ENCODE measurements at places on chromosomes 16 and 17.

DNA sequence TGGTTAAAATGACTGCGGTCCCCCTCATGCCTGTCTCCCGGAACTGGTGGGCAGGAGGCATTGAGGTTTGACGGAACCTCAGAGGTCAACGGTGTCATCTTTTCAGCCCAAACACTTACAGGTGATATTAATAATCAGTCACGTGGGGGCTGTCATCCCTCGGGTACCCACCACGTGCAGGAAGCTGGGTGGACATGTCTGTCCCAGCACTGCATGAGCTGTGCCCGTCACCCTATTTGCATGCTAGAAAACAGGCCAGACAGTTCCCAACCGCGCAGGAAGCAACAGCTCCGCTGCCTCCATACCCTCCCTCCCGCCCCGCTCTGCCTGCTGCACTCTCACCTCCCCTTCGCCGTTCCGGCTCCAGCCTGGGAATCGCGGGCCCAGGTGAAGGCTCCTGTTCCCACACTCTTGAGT is 1.4 kb downstream of the SYNGR3 start:
- DNase-seq = no peak

- DNase-seq = no peak
Measured at GRCh38 chr17:50264263-50265113, 9.8 kb upstream of the TMEM92 start.

GRCh38 chr16:76311260-76311659 is 34.1 kb downstream of the CNTNAP4 start:
- DNase-seq = no peak

DNA sequence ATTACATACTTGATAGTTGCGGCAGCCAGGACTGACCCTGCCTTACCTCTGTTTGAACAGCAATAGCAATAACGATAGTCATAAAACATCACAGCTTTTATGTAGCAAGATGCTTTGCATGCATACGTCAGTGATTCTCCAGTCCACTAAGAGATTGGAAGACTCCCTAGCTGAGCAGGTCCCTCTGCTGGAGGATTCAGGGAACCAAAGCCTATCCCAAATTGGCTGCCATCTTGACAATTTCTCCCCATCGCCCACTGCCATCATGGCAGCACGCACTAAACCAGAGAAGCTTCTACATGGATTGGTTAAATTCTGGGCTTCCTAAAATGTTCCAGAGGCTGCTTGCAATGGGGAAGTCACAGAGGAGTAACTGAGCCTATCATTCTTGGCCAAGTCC is 360.6 kb upstream of the XYLT1 start:
- DNase-seq = no peak

DNA sequence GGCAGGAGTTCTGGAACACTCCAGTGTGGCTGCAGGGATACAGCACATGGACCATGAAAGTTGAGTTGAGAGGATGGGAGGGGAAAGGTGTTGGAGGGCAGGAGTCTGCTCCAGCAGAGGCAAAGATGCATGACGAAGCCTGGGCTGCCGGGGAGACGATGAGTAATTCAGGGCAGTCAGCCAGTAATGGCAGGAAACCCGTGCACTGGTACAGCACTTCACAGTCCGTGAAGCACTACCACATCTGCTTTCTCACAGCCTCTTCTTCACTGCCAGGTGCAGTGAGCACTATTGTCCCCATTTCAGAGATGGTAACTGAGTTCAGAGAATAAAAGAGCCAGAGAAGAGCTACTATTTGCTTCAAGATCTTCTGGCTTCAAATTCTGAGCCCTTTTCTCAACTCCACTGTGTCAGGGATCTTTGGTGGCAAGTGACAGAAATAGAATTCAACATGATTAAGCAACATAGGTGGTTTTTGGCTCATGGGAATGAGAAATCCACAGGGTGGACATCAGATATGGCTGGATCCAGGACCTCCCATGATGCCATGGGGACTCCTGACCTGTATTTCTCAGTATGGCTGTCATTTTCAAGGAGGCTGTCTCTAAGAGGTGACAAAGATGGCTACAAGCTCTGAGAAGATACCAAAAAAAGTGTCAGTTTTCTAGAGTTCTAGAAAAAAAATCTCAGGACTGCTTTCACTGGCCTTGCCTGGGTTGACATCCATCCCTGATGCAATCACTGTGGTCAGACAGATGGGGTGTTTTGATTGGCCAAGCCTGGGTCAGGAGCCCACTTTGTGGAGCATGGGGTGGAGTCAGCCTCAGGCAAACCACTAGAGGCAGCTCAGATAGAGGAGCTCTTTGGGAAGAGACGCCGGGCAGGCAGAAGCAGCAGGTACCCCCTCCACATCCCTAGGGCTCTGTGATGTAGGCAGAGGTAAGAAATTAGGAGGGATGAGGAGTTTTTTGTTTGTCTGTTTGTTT is 24.7 kb downstream of the IL21R start:
- no peak for DNase-seq

GRCh38 chr17:4617590-4618351 is 23.7 kb downstream of the ALOX15 start:
- DNase-seq = no peak

- no peak for DNase-seq
Measured at GRCh38 chr17:77594416-77595209, 363.9 kb upstream of the TNRC6C start.

- no peak for DNase-seq
Measured at GRCh38 chr16:13171313-13171712, 269.9 kb downstream of the SHISA9 start.

- no peak for DNase-seq
Measured at GRCh38 chr16:56413381-56413780, 12.0 kb downstream of the AMFR start.

GRCh38 chr16:75306099-75306762 is 54.8 kb upstream of the BCAR1 start:
- DNase-seq = no peak

- DNase-seq = no peak
Measured at GRCh38 chr17:7426896-7427489, 1.6 kb downstream of the SPEM2 start.

DNA sequence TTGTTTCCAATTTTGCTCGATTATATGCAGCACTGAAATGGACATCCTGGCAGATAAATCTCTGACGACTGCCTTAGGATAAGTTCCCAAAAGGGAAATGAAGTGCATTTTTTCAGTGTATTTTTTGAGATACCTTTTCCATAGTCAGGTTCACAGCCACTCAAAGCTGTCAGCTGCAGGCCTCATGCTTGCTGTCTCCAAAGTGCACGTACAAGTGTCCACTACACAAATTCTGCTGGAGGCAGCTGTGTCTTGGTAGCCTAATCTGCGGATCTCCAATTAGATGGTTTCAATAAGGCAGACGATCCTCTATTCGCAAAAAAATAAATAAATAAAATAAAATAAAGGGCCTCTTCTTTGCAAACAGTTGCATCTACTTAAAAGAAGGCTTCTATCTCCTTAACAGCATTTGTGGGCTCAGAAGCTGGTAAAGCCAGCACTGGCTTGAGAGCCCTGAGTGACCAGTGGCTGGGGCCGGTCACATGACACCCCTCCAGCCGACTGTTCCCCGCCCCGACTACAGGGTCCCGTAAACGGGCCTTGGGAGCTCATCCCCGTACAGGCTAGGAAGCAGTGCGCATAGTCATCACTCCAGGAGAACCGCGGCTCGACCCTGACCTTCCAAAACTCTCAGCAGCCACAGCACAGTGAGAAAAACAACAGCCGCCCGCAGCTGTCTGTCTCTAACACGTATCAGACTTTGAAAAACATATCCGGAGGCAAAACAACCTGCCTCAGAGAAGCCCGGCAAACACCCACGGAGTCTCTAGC is 18.8 kb downstream of the RPH3AL start:
- DNase-seq = peak; percentile 87

- no peak for DNase-seq
Measured at GRCh38 chr16:73426433-73427160, 378.7 kb upstream of the ZFHX3 start.

DNA sequence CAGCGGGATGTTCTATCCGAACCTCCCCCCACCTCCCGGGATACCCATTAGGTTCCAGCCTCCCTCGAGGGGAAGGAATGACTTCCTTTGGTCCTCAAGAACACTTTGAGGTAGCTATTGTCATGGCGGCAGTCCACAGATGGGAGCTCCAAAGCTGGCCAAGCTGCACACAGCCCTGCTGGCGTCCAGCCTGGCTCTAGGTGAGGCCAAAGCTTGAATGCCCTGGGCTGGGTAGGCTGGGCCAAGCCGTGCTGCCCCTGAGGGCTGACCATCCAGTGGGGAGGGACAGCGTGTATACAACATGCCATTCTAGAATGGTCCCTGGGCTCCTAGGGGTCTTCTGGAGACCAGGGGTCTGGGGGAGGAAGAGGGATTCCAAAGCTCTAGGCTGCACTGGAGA is 43.5 kb downstream of the PEMT start:
- DNase-seq = peak; percentile 45

GRCh38 chr17:27327871-27328270 is 34.0 kb downstream of the WSB1 start:
- DNase-seq = no peak

DNA sequence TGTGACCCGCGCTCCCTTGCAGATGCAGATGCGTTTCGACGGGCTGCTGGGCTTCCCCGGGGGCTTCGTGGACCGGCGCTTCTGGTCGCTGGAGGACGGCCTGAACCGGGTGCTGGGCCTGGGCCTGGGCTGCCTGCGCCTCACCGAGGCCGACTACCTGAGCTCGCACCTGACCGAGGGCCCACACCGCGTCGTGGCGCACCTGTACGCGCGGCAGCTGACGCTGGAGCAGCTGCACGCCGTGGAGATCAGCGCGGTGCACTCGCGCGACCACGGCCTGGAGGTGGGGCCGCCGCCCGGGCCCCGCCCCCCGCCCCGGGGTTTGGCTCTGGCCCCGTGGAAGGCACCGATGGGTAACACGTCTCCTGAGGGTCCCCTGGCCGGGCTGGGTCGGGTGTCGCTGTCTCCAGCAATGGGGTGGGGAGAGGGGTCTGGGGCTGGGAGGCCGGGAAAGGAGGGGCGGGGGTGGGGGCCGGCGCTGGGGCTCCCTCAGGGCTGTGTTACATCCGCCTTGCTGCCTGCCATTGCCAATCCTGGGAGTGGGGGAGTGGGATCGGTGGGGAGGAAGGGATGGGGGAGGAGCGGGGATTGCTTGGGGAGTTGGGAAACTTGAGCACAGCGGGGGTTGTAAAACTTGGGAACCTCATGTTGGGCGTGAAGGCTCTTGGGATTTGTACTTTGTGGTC is 737 bp downstream of the NUDT16L1 start:
- DNase-seq = peak; percentile 67

DNA sequence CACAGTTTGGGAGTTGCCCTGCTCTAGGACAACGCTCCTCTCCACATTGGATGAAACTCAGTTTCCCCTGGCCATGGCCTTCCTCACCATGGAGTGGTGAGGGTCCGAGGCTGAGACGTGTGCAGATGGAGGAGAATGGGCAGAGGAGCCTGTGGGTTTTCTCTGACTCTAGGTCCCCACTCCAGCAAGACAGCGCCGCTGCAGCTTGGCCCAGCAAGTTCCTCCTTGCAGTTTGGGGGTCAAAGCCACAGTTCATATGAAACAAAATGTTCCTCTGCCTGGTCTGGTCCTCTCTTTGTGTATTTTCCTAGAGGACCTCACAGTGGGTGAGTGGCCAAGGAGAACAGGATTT is 2.3 kb downstream of the C16orf54 start:
- DNase-seq = no peak

DNA sequence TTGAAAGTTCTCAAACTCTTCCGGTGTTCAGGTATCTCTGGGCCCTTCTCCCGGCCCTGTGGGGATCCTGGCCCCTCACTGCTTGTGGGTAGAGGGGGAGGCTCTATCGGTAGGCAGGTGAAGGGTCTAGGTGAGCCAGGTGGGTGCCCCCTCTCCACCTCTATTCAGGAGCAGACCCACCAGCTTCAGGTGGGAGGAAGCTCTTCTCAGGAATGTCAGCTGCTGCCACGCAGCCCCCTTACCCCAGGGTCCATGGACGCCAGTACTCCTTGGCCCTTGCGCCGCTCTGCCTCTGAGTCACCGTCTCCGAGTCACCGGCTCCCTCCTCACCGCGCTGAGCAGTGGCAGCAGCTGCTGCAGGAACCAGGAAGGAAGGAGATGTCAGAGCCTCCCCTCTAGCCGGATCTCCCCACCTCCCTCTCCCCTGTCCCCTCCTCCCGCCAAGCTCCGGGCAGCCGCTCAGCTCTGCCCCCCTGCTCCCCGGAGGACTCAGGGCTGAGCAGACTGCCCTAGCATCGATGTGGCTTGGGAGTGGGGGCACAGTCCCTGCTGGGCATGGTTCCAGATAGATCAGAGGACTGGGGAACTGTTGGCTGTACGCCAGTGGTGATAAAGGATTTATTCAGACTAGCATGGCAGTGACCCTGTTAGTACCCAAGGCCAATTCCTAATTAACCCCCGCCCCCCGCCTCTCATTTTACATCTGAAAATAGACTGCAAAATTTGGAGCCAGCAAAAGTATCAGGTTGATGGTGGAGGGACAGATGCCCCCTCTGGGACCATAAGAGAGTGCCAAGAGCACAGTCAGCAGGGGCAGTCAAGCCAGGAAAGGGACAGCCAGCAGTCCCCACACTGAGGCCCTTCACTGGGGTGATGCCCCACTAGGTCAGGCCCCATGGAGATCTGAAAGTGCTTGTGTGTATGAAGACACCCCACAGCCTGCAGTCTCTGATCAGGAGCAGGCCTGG is at the start of gene OSBPL7:
TSS of gene OSBPL7 (minus strand) at position 371 of the 968 bp plus-strand sequence. CDS start 1,516 bp downstream, outside the sequence.
- DNase-seq = peak; percentile 75

DNA sequence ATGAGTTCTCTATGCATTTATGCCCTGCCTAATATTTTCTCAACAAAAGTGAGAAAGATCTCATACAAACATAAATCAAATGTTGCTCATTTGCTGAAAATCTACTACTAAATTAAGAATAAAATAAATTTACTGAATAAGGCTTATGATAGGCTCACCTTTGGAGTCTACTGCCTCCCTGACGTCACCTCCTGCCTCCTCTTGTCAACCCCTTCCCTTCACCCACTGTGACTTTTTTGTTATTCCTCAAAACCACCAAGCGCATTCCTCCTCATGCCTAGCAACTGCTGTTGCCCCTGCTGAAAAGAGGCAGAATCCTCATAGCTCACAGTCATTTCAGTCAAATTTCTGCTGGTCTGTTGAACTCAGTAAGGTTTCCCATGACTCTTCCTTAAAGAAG is 2422.2 kb downstream of the TP53TG3F start:
- no peak for DNase-seq
